ENCODE measurements at places on chromosomes 1 and 21.

GRCh38 chr1:4046836-4047461, 146.9 kb upstream of the C1orf174 start:
- no peak for DNase-seq

GRCh38 chr1:193909406-193910082, 723.1 kb upstream of the B3GALT2 start:
- DNase-seq: no peak

- DNase-seq: no peak
Observed at GRCh38 chr1:58597996-58598395, 20.9 kb upstream of the TACSTD2 start.

- DNase-seq: no peak
Observed at GRCh38 chr21:32147041-32147440, 131.8 kb downstream of the MIS18A start.

DNA sequence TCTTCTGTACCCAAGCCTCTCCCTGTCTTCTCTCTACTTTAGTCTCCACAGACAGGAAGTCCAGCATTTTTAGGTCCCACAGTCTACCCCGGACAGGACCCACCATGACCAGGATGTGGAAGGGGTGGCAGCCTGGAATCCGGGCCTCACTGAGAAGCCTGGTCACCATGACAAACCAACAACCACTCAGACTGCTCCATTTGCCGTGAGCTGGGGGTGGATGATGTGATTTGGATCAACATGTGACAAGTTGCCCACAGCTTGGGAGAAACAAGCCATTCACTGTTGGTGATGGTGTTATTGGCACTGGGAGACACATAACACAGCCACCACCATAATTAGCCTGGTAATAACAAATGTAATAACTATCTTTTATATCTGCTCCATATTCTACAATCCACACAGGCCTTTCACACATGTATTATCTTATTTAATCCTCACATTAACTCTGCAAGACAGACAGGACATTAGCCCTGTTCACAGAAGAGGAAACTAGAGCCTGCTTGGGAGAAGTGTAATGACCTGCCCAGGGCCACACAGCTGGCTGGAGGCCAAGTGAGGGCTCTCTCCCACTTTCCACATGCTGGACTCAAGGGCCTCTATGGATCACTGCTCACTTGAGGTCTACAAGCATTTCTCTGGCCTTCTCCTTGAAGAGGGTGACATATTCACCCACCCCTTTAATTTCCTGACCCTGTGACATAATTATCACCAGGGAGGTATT, 22.9 kb downstream of the MEF2D start:
- DNase-seq: no peak

GRCh38 chr21:42117967-42118780, 47.1 kb downstream of the UMODL1 start:
- no peak for DNase-seq

DNA sequence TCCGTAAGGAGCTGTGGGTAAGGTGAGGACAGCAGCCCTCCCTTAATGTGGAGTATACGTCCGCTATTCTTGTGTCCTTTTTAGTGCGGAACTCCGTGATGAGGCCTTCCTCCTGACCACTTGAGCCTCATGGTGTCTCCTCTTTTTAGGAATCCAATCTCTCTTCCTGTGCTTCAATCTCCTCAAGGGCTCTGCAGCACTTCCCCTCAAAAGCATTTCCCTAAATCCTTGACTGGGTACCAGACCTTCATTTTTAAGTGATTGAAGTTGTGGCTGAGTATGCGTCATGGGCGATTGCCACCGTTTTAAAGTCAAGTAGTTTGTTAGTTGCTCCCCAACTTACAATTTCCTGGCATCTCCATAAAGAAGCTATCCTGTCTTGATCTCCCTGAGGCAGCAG, 62.8 kb downstream of the SAMSN1 start:
- no peak for DNase-seq

DNA sequence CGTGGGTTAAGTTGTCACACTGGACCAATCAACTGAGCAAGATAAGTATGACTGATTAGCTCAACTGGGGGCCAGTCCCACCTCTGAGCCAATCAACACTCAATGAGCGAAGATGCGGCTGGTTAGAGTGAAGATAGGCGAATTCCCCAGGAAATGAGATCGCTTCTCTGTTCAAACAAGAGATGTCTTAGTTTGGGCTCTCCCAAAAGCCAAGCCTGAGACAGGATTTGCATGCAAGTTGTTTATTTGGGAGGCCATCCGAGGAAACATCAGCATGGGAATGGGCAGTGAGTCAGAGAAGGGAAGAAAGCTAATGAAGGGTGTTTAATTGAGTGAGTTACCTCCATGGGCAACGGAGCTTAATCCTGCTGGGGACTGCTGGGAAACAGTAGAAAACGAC, 4.9 kb upstream of the GJB5 start:
- no peak for DNase-seq

GRCh38 chr1:151520359-151520758, 9.2 kb downstream of the CGN start:
- no peak for DNase-seq

- DNase-seq: no peak
Observed at GRCh38 chr1:109204484-109204883, 9.2 kb upstream of the SARS1 start.

- no peak for DNase-seq
Observed at GRCh38 chr1:189868021-189868420, 609.6 kb downstream of the BRINP3 start.

DNA sequence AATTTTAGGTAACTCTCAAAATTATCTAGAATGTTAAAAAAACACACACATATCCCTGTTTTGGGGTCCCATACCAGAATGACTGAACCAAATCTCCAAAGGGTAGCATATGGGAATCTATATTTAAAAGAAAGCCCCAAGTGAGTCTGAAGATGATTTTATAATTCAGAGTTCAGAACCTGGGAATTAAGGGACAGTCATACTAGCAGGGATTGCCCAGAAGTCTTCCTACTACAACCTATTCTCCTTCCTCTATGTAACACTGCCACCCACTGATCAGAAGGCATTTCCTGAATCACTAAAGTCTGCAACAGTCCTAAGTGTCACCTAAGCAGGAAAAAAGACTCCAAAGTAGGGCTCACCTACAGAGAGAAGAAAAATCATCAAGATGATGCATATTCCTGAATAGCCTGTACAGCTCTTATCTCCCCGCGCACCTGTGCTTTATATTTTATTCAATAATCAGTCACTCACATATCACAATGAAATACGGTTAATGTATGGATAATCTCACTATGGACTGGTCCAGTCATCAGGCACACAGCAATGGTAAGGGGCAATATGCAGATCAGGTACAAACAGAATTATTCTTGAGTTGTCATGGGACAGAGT, 4.9 kb downstream of the RGS1 start:
- no peak for DNase-seq

- no peak for DNase-seq
Observed at GRCh38 chr1:22673486-22674409, 20.7 kb downstream of the C1QB start.

DNA sequence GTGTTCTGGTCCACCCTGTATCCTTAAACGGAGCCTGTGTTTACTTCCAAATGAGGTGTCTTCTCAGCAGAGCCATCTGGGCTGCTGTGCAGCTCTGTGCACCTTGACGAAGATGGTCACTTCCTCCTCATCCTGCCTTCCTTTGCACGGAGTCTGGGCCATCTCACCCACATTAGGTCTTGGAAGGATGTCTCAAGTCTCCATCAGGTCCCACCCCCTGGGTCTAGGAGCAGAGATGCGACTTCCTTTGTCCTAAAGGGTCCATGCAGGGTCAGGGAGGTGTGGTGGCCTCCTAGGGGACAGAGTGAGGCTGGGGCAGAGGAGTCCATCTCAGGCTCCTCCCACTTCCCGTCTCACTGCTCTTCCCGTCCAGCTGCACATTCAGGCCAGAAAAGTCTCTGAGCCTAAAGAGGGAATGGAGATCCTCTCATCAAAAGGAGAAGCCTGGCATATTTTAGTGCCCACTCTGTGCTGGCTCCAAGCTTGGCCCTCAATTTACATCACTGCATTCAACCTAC, 209.2 kb downstream of the MATN1 start:
- peak; percentile 34 for DNase-seq

Measured in left forelimb (tissue), 1 donor.